ENCODE measurements at places on chromosomes 2 and 18. TPM values are rescaled to one million over a fixed set of nuclear protein-coding genes. Genes with fewer than 3 reads are reported as not detected.

The CFAP65 gene
- total RNA-seq: 0.16 TPM

The CLEC4F gene
- not detected for total RNA-seq

The IL1B gene
- total RNA-seq: not detected

The SLC23A3 gene
- 0.13 TPM for total RNA-seq

The IMP4 gene
- total RNA-seq: 90.2 TPM

The CRACDL gene
- total RNA-seq: 1.0 TPM

The LYPD6B gene
- total RNA-seq: not detected

The DES gene
- total RNA-seq: 0.13 TPM

The EPB41L3 gene
- total RNA-seq: 107 TPM

- DNase-seq: no peak
Measured at GRCh38 chr2:85419009-85419675, 628 bp downstream of the SH2D6 start.

GRCh38 chr2:212815453-212815852, 276.9 kb upstream of the ERBB4 start:
- DNase-seq: no peak

GRCh38 chr2:176496761-176497160, 227.5 kb downstream of the MTX2 start:
- no peak for DNase-seq

DNA sequence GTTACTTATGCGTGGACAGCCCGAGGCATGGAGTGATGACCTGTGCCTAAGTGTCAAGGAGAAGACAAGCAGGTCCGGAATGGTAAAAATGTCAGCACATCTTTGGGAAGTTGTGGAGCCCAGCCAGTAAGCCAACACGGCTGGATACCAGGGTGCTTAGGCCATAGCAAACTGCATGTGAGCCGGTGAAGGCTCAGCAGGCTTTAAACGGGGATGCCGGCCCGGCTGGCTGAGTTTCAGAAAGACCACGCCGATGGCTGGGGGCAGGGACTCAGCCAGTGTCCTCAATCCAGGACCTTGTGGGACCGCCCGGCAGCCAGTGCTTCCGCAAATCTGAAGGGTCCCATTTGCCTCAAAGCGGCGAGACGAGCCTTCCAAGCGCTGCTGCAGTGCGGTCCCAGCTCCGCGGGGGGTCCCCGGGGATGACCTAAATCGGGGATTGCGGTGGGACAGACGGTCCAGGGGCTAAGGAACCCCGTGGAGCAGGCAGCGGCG, 946 bp upstream of the AGAP1 start:
- DNase-seq: no peak

DNA sequence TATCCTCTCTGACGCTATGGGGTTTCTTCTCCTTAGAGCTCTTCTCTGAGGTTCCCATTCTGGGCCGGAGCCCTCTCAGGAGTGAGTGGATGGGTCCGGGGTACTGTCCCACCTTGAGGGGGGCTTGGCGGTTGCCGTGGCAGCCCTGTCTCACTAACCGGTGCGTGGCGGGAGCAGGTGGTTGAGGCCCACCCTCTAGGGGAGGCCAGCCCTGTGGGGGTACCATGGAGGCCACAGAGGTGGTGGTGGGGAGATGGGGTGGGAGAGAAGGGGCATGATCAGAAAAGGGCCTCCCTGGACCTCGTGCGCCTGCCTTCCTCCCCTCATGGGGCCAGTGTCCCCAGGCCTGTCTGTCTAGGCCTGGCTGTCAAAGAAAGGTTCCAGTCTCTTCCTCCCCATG, 22.3 kb downstream of the IGFBP5 start:
- DNase-seq: no peak

DNA sequence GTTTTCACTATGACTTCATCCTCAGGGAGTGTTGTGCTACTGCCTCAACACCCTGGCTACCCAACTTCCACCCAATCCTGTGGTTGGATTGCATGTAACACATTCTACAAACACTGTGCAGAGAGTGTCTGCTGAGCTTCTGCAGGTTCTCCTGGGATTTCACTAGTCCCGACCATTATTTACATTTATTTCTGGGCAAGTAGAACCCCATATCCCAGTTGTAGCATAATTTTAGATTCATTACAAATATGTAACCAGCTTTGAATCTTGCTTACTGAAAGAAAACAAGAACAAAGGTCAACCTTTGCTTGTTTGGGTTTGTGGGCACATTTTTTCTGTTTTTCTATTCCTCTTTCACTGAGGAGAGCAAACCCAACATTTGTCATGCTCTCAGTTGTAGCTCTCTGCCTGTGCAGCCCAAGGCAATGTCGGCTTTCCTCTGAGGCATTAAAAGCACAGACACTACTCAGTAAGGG, 2036.1 kb upstream of the LRRTM1 start:
- peak; percentile 10 for DNase-seq

GRCh38 chr18:10319026-10319425, 135.4 kb upstream of the APCDD1 start:
- DNase-seq: no peak

DNA sequence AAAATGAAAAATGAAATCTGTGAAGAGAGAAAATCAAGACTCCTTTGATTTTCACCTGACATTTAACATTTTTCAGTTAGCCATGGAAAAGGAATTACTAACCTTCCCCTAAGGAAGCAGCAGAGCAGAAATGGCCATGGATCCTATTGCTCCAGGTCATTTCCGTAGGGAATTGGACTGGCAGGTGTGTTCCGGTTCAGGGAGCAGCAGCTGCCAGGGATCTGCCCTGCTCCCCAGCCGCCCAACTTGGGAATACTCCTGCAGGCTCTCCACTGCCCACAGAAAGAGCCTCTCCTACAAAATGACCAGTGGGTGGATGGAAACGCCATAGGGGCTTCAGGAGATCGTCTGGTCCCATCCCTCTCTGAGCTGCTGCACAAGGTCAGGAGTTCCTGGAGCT, 86.0 kb upstream of the MAPK4 start:
- no peak for DNase-seq

DNA sequence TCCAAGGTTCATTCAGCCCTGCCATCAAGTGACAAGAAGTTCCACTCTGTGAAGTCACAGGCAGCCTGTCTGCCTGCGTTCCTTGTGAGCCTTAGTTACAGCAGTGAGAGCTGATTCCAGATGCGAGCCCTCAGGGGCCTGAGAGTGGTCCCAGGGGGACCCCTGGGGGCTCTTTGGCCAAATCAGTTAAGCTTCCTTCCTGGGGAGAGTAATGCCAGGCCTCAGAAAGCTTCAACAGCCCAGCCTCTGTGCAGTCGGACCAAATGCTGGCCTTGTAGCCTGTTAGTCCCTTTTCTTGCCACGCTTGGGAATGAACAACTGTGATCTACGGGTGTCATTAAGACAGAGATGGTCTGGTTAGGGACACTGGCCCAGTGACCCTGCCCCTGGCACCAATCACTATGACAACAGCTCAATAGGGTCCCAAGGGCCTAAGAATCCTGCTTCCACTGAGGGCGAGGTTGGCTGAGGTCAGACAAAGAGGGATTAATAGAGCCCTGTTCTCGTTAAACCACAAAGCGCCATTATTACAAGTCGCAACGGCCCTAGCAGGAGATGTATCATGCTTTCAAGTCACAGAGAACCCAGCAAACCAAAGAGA, 50.9 kb downstream of the HS1BP3 start:
- peak; percentile 97 for DNase-seq

GRCh38 chr2:173397539-173397938, 42.9 kb downstream of the CDCA7 start:
- no peak for DNase-seq

DNA sequence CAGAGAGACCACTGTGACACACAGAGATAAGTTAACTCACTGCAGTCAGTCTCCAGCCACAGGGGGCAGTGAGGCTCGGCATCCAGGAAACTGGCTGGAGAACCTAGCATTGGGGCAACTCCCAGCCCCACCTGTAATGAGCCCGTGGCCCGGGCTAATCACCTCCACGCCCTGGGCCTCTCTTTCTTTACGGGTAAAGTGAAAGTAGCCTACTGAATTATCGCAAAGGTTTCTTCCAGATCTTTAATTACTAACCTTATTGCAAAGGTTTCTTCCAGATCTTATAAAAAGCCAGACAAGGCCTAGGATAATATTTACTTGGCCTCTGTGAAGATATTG, 45.7 kb upstream of the ACAA2 start:
- no peak for DNase-seq

DNA sequence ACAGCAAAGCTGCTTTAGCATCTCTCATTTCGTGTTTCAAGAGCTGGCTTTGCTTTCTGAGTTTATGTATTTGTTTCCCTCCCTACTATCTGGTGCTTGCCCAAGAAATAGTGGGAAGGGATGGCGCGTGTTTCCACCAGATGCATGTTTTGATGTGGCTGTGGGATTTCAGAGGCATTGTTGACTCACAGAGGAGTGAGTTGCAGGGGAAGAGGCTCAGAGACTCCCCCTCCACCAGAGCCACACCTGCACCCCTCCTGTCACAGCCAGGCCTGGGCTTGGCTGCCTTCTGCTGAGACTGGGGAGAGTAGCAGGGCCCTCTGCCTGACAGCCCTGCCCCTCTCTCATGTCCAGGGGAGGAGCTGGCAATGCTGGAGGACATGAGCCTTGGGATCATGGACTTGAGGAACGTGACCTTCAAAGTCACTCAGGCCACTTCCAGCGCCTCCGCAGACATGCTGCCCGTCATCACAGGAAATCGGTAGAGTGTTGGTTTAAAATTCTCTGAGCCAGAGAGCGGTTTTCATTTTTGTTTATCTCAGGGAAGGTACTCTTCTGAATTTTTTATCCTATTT, 42.9 kb downstream of the COA5 start:
- no peak for DNase-seq

DNA sequence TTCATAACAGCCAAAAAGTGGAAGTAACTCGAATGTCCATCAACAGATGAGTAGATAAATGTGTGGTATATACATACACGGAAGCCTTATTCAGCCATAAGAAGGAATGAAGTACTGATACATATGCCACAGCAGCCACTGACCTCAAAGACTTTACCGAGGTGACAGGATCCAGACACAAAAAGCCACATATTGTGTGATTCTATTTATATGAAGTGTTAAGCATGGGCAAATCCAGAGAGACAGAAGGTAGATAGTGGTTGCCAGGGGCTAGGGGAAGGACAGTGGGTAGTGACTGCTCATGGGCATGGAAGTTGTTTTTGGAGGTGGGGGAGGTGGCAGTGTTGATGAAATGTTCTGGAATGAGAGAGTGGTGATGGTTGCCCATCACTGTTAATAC, 33.9 kb downstream of the ZAP70 start:
- DNase-seq: no peak

GRCh38 chr2:118982039-118982438, 40.0 kb downstream of the MARCO start:
- no peak for DNase-seq

- peak; percentile 28 for DNase-seq
Measured at GRCh38 chr2:144509001-144509878, 10.7 kb downstream of the ZEB2 start.

GRCh38 chr2:151649966-151650365, 84.3 kb downstream of the NEB start:
- no peak for DNase-seq

DNA sequence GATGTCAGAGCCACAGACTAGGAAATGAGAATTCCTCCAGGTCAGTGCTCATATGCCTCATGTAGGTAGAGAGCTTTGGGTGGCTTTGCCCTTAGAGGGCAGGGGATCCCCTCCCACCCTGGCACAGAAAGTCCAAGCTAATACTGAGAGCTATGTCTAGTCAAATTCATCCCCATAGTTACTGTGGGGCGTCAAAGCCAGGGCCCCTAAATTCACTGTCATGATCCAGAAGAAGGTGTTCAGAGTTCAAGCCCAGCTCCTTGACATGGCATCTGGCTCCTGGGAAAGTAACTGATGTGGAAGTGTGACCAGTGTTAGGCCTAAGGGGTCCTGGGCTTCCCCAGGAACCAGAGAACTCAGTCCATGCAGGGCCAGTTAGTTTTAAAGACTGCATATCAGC, 1.8 kb downstream of the THNSL2 start:
- DNase-seq: no peak

GRCh38 chr2:189363559-189363958, 77.7 kb upstream of the WDR75 start:
- DNase-seq: no peak

GRCh38 chr18:63099848-63100629, 219.5 kb downstream of the BCL2 start:
- no peak for DNase-seq

DNA sequence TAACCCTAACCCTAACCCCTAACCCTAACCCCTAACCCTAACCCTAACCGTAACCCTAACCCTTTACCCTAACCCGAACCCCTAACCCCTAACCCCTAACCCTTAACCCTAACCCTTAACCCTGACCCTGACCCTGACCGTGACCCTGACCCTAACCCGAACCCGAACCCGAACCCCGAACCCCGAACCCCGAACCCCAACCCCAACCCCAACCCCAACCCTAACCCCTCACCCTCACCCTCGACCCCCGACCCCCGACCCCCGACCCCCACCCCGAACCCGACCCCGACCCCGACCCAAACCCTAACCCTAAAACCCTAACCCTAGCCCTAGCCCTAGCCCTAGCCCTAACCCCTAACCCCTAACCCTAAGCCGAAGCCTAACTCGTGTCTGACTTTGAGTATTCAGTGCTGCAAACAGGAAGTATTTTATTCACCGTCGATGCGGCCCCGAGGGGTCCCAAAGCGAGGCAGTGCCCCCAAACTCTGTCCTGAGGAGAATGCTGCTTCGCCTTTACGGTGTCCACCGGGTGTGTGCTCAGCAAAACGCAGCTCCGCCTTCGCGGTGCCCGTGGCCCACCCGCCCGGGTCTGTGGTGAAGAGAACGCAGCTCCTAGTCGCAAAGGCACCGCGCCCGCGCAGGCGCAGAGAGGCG, 36.0 kb downstream of the FAM110C start:
- no peak for DNase-seq

GRCh38 chr2:102925003-102925402, 163.2 kb downstream of the TMEM182 start:
- no peak for DNase-seq

DNA sequence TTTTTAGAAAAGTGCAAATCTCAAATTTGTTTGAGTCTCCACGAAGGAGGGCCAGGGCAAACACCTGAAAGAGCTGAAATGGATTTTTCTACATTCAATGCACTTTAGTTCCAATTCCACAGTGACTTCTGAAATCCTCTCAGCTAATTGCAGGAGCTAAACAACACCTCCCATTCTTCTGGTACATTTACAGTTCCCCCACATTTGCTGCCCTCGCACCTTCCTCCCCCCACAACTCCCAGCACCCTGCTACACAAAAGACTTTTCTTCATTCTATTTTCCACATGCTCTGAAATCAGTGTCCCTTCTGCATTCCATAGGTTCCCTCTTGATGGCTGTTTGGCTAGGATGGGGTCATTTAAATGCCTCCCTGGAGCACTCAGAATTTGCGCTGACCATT, 5.9 kb upstream of the NPAS2 start:
- DNase-seq: no peak

GRCh38 chr2:201558665-201559064, 84.6 kb downstream of the TMEM237 start:
- no peak for DNase-seq

Measured in SK-MEL-5 (cell line).